ENCODE measurements at places on chromosomes 4 and X.
A peak's percentile ranks its signal among the peaks of the same experiment; 100 is the strongest.

DNA sequence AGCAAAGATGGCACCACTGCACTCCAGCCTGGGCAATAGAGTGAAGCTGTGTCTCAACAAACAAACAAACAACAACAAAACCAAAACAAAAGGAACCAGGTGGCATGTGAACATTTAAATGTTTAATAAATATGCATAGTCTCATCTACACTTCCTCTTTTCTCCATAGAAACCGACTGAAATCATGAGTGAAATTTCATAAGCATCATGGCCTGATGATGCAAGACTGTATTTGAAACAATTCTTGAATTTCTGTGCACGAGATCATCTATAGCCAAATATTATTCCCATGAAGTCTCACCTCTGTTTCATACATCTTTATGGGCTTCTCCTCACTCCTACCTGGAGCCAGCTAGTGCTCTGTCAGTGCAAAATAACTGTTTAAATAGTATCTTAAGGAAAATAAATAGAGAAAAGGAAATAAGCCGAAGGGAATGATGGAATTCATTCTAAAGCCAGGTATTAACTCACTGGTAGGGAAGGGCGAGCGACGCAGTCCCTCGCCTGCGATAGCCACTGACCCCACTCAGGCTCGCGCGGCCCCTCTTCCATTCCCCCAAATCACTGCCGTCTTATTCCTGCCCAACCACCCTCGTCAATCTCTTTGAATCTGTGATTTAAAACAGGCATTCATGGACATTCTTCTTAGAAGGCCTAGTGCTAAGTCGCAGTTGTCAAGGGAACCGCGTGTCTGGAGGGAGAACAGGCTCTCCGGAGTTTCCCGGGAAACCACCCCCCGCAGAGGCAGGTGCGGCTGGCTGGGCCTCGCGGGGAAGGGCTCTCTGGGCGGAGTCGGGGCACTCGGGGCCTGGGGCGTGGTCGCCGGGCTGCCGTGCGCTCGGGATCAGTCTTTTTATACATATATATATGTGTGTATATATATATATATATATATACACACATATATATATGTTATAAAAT lies 52.4 kb upstream of the TRIM2 start:
- DNase-seq, result no peak

DNA sequence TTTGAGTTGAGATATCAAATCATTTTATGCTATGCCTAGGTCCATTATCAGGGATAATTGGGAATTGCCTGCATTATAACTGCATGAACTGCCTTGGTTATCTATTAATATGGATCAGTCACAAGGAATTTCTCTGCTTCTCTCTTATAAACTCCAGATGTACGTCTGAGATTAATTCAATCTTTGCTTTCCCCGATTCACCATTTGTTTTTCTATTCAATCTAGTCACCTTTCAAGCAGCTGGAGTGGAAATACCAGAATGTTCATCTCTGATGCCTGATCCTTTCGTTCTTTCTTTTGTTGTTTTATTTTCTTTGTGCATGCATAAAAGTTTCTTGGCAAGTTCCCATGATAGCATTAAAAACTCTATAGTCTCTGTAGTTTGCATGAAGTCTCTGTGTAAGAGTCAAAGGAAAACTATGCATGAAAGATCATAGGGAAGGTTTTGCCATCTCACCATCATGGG lies 22.6 kb downstream of the SYNPO2 start:
- DNase-seq, result no peak

GRCh38 chr4:89572224-89572858 lies 264.6 kb downstream of the SNCA start:
- DNase-seq, result no peak

GRCh38 chrX:9539605-9540387 lies 74.9 kb downstream of the TBL1X start:
- DNase-seq, result no peak

- DNase-seq, result no peak
Observed at GRCh38 chr4:21226637-21227538, 526.6 kb downstream of the PACRGL start.

DNA sequence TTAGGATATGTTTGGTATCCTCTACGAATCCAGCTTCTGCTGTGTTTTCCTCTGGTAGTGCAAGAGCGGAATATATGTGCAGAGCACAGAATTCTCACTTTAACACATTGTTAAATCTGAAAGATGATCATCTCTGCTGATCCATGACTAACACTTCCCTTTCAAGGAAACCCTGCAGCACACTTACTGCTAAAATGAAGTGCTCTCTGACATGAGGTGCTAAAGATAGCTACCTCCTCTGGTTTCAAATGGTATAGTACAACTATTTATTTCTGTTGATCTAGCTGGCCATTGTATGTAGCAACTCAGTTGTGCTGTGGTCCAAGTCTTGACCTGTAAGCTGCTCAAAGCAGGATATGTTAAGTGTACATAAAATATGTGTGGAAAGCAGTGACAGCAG lies 162.4 kb upstream of the FMR1 start:
- no peak for DNase-seq

- no peak for DNase-seq
Observed at GRCh38 chr4:152162331-152162697, 373.6 kb downstream of the FBXW7 start.

DNA sequence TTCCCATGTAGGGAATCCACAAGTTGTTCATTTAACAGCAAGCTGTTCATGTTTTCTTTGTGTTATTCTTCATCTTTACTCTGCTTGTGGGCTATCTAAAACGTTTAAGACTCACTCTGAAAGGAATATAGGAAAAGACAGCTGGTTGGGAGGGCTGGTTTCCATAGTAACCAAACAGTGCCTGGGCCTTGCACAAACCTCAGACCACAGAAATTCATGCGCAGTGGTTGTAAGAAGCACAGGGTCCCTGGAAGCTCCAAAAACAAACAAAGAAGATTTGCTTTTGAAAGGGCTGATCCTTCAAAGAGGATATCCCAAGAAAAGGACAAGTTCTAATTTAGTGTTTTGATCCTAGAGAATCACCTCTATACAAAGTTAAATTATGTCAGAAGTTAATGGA lies 7.8 kb downstream of the SERTM2 start:
- DNase-seq, result no peak

- no peak for DNase-seq
Observed at GRCh38 chr4:39062094-39062769, at the start of gene KLHL5. Gene KLHL5, plus strand, starts transcription at chr4:39062232. Its CDS starts 421 bp downstream, at chr4:39062653.

GRCh38 chrX:70423936-70424675 lies 992 bp downstream of the GDPD2 start:
- DNase-seq, result no peak

DNA sequence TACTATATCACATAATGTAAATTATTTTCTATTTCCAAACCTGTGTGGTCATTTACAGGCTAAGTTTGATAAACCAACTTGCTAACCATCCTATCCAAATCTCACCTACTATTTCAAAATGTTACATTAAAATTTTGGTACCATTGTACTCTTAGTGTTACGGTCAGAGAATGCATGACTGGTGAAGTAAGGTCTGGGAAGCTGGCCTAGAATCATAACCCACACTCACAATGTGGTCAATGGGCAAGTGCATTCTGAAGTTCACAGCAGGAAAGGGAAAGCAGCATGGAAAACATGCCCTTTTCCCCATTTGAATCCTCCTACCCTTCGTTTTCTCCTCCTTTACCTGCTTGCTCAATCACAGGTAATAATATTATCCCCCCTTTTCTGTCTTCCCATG lies 54.4 kb downstream of the PPP3CA start:
- DNase-seq, result no peak

DNA sequence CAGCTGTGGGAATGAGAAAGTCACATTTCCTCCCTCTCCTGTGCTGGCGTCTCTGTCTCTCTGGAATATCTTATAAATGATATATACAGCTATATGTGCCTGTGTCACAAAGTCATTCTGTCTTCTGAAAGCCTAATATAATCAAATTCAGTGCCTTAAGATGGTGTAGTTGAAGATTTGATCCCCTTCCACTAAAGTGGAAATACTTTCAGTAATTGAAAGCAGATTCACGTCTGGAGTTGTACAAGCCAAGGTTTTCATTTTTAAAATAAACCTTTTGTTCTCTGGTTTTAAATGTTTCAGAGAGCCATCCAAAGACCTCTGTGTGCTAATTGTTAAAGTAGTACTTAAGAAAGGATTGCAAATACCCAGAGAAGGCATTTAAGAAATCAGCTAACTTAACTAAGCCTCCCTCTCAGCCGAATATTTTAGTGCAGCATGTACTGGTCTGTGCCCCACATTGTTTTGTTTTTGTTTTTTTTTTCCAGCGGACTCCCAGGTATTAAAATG lies 206.8 kb downstream of the TENM3 start:
- no peak for DNase-seq

DNA sequence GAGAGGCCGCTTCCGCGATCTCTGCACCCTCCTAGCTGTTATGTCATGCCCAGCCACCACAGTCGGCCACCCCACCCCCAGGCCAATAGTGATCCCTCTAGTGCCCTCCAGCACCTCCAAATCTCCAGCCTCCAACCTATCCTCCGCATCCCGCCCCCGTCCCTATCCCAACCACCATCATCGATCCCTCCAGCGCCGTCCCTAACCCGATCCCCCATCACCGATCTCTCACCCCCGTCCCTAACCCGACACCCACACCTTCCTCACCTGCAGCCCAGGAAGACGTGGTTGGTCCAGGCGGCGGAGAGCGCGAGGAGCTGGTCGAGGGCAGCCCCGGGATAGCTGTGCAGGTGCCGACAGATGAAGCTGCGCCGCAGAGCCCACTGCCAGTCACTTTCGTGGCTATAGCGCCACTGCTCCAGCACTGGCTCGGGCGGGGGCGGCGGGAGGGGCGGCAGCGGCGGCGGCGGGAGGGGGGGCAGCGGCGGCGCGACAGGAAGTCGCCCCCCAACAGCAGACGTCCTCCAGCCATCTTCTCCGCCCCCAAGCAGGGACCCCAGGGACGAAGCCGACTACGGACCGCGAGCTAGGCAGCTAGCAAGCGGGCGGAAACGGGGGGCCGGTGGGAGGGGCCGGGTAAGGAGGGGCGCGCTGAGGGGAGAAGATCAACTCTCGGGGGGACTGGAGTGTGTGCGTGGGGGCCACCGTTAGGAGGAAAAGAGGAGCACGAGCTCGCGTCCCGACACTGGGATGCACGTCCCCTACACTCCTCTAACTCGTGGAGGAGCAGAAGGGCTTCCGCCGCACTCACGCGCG lies 552 bp downstream of the NKRF start:
- peak; percentile 4 for DNase-seq

DNA sequence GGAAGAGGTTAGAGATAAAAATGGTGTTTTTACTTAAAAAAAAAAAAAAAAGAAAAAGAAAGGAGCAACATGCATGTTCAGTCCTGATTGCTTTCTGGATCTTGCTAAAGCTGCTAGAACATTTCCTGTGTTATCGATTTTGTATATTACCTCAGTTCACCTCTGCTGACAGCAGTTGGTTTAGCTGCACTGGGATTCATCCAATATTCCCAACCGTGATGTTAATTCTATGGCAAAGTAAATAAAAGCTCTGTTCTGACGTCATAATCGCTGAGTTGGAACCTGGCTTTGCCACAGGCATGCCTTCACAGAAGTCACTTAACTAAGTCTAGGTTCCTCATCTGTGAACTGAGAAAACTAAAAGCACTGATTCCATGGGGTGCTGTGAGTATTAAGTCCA lies 90.7 kb upstream of the SORBS2 start:
- no peak for DNase-seq

- DNase-seq, result no peak
Observed at GRCh38 chr4:55086578-55086977, 38.8 kb downstream of the KDR start.

DNA sequence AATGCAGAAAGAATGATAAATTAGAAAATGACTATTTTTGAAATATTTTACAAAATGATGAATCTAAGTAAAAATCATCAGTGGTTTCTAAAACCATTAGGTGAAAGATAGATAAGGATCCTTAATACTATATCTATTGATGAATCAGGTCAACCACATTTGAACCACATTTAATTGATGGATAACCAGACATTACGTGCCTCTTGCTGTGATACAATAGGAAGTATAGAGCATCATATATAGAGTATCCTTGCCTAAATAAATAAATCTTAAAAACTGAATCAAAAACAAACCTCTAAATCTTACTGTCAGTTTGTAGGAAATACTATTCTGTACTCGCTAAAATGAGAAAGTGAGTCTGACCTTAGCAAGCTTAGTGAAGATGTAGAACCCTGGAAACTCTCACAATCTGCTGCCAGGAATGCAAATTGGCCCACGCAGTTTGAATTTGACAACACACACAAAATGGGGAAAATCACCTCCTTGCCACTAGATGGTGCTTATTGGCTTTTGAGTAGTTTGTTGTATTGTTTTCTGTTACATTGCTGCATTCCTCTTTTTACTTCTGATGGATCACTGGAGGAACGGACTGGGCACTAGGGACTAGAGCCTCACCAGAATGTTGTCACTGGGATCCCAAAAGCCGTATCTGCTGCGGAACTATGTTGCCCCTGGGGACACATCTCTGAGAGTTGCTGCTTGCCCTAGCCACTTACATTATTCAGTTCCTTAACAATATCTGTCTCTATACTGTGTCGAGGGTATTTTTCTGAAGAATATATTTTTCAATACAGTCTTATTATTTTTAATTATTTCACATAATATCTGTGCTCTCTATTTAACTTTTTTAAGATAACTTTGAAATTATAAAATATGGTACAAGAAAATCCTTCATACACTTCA lies 25.4 kb upstream of the SLAIN2 start:
- no peak for DNase-seq

- no peak for DNase-seq
Observed at GRCh38 chr4:150648123-150648522, 66.2 kb downstream of the MAB21L2 start.

DNA sequence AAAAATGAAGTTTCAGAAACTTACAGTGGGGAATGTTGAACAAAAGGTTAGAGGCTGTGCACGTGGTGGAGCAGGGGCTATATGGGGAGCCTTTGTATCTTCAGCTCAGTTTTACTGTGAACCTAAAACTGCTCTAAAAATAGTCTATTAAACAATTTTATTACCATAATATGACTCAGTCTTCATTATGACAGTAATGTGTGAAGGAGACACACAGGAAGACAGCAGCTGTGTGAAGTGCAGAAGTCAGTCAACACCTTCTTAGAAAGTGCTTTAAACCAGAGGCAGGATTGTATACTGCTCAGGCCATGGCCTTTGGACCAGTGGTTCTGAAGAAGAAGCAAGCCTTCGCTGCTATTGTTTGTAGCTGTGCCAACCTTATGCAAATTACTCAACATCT lies 89.7 kb downstream of the ARHGAP10 start:
- no peak for DNase-seq

DNA sequence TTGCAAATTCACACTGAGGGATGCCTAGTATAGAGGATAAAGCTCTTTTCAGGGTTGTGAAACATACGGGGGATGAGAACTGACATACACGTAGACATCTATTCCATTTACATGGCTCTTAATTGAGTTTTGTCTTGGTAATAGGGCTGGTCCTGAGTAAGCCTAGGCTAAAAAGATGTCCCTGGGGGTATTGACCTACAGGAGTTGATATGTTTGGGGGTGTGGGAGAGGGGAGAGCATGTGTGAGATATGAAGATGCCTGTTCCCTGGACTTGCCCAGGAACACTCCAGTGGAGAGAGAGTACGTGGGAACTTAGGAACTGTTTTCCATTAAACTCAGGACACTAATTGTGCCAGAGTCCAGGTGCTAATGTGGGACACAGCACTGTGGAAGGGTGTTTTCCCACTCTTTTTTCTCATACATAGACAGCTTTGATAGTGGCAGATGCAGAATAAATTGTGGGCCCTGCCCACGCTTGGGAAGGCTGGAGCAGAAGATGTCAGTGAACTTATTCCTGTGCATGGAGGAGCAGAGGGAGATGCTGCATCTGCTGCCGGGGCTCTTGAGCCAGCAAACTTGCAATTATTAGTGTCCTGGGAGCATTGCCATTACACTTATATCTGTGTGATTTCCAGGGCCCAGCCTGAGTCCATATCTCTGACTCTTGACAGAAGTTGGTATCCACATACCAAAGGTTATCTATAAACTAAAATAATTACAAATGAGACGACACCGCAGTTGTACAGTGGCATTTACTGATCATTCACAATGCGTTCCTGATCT lies 20.7 kb downstream of the SYNPO2 start:
- no peak for DNase-seq
